ENCODE measurements at places on chromosomes 12 and 14.

GRCh38 chr12:2229661-2230539, 177.1 kb downstream of the CACNA1C start:
- DNase-seq, result no peak

DNA sequence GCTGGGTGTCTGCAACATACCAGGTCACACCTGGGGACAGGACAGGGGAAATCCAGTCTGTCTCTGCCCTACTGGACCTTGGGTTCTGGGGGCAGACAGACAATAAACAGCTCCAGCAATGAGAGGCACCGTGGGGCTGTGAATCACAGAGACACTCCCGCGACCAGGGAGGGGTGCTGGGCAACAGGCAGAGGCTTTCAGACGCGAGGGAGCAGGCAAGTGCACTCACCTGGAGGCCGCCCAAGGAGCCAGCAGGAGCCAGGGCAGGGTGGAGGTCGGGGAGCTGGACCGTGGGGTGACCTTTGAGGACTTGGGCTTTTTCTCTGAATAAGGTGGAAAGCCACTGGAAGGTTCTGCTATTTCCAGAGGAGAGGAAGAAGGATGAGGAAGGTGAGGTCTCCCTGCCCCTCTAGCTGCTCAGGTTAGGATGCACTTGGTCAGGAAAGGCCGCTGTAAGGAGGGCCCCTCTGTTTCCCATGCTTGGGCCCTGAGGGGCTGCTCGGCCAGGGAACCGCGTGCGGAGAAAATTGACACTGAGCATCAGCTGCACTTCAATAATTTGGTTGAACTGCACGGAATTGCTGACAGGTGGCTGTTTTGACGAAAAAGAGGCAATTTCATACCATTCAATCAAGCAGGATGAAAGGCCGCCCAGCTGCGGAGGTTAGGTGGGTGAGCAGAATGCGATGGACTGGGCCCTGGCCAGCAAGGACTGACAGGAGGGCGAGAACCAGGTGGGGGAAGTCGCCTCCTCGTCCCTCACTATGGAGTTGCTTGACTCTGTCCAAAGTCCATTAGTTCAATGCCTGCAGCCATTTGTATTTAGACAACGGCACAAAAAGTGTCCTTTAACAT, 42.2 kb downstream of the JAG2 start:
- DNase-seq, result no peak

DNA sequence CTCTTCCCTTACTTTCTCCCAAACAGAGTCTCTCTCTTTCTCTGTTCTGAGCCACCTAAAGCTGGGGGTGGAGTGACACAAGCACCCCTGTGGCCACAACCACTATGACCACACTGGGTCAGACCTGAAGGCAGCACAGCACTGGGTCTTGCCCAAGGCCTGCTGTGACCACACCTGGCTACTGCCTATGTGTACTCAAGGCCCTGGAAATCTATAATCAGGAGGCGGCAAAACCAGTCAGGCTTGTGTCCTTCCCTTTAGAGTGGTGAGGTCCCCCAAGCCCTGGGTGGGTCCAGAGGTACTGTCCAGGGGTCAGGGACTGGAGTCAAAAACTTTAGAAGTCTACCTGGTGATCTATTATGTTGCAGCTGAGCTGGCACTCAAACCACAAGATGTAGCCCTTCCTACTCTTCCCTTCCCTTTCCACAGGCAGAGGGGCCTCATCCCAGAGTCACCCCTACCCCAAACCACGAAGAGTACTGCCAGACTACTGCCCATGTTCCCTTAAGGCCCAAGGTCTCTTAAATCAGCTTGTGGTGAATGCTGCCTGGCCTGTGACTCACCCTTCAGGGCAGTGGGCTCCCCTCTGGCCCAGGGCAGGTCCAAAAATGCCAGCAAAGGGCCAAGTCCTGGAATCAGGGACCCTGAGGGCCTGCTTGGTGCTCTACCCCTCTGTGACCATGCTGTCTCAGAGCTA, 179.8 kb upstream of the DYRK2 start:
- DNase-seq, result no peak

GRCh38 chr14:77143071-77143470, 1.5 kb upstream of the ZDHHC22 start:
- no peak for DNase-seq

GRCh38 chr12:13534645-13535398, 338.3 kb downstream of the EMP1 start:
- DNase-seq, result peak; percentile 11

GRCh38 chr12:28506271-28506670, 316.0 kb downstream of the CCDC91 start:
- DNase-seq, result no peak

DNA sequence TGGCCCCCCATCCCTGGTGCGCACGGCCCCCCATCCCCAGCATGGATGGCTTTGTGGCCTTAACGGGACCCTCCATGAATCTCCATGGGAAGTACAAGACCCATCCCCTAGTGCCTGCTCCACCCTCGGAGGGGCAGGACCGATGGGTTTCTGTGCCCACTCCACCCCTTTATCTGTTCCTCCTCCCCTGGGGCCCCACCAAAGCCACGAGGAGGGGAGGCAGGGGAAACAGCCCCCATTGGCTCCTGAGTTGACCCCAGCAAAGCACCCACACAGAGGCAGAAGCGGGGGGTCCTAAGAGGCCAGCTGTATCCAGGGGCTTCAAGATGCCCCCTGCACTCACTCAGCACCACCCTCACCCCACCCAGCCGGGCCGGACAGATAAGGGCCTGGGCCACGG, 36.1 kb upstream of the TMEM179 start:
- DNase-seq, result no peak

DNA sequence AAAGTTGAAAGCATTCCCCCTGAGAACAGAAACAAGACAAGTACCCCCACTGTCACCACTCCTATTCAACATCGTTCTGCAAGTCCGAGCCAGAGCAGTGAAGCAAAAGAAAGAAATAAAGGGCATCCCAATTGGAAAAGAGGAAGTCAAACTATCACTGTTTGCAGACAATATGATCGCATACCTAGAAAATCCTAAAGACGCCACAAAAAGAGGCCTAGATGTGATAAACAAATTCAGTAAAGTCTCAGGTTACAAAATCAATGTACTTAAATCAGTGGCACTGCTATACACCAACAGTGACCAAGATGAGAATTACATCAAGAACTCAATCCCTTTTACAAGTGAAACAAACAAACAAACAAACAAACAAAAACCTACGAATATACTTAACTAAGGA, 87.7 kb upstream of the COCH start:
- DNase-seq, result no peak
